ENCODE measurements at places on chromosomes 2 and 18.

GRCh38 chr2:219523031-219523671 lies 8.9 kb downstream of the ASIC4 start:
- no peak for DNase-seq

DNA sequence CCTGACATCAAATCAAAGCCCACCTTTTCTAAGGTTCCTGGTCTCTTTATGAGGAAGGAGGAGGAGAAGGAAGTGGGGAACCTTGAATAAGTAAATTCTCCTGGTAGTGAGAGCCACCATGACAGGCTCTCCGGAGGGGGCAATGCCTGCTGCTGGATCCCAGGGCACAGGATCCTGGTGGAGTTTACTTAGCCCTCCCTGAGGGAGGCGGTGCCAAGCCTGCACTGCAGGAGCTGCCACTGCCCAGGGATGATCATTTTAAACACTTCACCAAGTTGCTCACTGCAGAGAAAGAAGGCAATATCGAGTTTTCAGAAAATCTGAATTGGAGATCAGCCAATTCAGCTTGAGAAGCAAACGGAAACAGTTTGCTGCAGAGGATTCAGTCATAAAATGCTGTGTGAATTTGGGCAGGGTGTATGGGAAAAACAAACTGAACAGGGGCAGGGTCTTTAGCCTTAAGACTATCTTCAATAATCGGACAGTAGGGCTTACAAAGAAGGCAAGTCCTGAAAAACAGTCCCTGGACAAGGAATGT lies 200.7 kb downstream of the RAD51AP2 start:
- no peak for DNase-seq

GRCh38 chr18:40413160-40413559 lies 1541.9 kb upstream of the PIK3C3 start:
- no peak for DNase-seq

GRCh38 chr2:174342686-174343342 lies 8.1 kb downstream of the SP9 start:
- DNase-seq = no peak

DNA sequence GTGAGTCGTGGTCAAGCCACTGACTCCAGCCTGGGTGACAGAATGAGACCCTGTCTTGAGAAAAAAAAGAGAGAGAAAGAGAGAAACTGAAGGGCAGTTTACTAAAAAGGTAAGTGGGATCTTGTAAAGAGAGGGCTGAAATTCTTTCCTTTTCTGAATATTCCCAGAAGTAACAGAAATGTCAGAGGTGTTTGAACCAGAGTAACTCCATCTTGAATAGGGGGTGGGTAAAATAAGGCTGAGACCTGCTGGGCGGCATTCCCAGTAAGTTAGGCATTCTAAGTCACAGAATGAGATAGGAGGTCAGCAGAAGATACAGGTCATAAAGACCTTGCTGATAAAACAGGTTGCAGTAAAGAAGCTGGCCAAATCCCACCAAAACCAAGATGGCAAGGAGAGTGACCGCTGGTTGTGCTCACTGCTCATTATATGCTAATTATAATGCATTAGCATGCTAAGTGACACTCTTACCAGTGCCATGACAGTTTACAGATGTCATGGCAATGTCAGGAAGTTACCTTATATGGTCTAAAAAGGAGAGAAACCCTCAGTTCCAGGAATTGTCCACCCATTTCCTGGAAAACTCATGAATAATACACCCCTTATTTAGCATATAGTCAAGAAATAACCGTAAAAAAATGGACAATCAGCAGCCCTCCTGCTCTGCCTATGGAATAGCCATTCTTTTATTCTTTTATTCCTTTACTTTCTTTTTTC lies 1334.3 kb upstream of the ZEB2 start:
- DNase-seq = no peak

- DNase-seq = no peak
These were observed 273.6 kb downstream of the SETBP1 start for GRCh38 chr18:44954257-44954656.

GRCh38 chr18:27964811-27965210 lies 212.1 kb downstream of the CDH2 start:
- DNase-seq = no peak

DNA sequence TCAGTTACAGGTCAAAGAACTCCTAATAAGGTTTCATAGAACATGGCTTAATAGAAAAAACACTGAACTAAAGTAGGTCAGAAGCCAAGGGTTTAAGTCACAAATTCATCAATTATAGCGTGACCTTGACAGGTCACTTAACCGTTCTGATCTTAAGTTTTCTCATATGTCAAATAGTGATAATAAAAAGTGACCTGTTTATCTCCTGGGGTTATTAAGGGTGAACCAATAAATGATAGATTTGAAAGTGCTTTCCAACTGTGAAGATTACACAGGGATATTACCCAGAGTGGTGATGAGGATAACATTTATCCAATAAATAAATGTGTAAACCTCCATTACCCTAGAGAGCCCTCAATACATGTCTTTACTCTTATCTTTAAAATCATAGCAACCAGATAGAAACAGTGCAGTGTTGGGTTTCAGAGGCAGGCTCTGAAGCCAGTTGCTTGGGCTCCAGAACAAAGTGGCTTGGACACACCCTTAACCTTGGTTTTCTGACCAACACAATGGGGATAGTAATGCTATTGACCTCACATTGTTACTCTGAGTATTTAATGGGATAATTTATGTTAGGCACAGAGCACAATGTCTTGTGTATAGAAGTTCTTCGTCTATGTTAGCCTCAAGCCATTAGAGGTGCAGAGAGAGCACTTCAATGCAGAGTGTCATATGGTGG lies 48.6 kb downstream of the KLHL14 start:
- DNase-seq = no peak

GRCh38 chr2:186918495-186918894 lies 69.5 kb upstream of the ZSWIM2 start:
- DNase-seq = no peak

DNA sequence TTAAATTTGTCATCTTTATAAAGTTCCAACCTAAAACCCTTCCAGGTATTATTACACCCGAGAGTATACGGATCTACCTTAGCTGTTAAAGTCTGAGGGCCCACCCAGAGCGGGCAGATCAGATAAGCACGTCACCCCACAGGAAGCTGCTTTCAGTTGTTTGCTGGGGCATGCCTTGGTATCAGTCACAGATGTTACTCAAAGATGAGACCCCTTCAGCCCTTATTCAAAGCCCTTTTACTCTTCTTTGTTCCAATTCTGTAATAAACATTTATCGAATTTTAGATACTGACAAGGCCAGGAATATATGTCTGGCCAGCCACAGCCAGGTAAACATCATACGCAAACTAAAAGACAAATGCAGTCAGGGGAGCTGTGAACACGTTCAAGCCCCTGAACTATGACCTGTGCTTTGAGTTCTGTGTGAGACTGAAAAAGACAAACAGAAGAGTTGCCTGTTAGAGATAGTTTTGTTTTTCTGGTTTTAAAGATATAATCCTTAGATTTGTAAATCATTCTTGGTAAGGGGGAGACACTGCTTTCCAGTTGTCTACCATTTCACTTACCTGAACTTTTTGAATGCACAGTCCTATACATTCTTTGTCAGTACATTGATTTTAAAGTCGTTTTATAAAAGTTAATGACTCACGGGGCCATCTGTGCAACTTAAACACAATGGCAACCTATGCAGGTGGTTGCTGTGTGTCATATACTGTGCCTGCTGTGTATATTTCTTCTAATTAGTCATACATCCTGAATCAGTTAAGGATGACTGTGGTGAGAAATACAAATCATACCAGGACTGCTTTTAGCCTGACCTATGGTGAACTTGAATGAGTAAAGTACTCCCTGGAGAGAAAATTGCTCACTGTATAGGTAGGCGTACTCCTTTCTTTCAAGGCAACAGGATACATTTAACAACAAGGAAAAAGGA lies 100.5 kb upstream of the ITPRID2 start:
- DNase-seq = no peak

GRCh38 chr2:18659915-18660314 lies 70.5 kb upstream of the NT5C1B start:
- no peak for DNase-seq

- no peak for DNase-seq
These were observed 24.1 kb downstream of the ODC1 start for GRCh38 chr2:10424051-10424450.

GRCh38 chr18:28204154-28204553 lies 27.2 kb upstream of the CDH2 start:
- no peak for DNase-seq

DNA sequence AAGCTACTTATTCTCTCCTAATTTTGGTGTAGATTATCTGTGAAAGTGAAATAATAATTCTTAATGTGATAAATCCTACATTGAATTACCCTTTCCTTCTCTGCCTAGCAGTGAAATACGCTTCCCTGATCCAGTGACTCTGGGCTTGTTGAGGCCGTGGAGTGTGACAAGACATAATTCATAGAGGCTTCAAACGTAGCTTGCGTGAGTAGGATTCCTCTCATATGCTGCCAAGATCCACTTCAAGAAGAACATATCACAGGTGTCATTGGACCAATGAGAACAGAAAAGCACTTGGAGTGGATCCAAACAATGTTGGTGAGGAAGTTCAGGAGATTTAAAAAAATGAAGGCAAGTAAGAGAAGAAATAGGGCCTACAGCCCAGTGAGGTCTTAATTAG lies 221.3 kb upstream of the TMEFF2 start:
- DNase-seq = no peak

DNA sequence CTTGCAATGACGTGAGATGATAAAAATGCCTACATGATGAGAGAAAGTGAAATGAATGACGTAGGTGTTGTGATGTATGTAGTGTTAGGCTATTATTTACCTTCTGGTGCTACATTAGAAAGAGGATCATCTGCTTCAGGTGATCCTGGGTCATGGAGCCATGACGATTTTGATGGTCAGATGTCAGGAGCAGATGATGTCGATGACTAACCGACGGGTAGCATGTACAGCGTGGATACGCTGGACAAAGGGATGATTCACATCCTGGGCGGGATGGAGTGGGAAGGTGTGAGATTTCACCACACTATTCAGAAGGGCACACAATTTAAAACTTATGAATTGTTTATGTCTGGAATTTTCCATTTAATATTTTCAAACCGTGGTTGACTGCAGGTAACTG lies 43.5 kb upstream of the ACVR1C start:
- DNase-seq = no peak

DNA sequence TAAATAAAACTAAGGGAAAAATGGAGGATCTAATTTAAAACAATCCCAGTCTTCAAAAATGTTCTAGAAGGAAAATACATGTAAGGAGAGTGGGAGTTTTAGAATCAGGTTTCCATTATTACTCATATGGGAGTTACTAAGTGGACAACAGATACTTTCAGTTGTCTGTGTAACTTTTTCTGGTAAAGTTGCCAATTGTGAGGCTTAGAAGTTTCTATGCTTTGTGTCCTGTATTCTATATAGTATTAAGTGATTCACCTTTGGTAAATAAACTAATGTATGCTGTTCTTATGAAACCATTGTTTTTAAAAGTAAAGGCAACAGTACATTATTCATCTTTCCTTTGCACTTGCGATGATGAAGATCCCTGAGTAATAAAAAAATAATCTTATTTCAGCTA lies 274.9 kb downstream of the NR4A2 start:
- no peak for DNase-seq

GRCh38 chr2:82839036-82839435 lies 1620.0 kb downstream of the SUCLG1 start:
- DNase-seq = no peak

- no peak for DNase-seq
These were observed 38.4 kb upstream of the ZSWIM2 start for GRCh38 chr2:186887107-186888090.

DNA sequence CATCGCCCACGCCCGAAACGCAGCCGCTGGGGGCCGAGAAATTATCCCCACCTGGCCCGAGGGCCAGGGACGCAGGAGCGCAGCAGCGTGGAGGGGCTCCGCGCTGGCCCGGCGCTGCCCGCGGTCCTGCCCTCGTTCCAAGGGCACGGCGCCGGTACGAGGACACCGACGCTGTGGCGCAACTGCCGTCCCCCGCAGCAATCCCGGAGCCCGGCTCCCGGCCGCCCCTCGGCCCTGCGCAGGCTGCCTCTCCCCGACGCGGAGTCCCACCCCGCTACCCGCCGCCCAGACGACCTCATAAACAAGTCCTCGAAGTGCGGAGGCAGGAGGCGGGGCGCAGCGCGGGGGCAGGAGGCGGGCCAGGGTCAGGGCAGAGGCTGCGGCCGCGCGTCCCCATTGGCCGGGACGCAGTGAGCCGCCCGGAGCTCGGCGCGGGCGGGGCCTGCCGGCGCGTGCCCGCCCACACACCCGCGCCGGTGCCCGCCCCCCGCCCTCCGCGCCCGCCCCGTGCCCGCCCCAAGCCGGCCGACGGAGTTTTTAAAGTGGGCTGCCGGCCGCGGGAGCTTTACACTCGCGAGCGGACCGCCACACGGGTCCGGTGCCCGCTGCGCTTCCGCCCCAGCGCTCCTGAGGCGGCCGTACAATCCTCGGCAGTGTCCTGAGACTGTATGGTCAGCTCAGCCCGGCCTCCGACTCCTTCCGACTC lies at the start of gene EPAS1:
Gene EPAS1 (plus strand): TSS at position 568 of the 706 bp plus-strand sequence. CDS start 505 bp downstream, outside the sequence.
- DNase-seq = peak; percentile 68

DNA sequence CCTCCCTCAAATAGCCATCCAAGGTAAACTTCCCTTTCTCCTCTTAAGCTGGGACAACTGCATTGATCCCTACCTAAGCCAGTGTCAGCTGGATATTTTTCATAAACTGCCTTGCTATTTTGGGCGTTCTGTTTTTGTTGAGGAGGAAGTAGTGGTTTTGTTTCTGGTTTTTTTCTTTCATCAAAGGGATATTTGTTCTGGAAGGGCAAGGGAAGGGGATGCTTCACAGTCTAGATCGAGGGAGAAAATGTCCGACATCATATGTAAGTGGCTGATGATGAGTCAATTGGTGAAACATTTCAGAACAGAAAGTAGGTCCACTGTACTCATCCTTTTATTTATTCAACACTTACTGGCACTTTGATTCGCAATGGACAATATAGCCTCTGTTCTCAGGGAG lies 31.0 kb downstream of the TANC1 start:
- no peak for DNase-seq

DNA sequence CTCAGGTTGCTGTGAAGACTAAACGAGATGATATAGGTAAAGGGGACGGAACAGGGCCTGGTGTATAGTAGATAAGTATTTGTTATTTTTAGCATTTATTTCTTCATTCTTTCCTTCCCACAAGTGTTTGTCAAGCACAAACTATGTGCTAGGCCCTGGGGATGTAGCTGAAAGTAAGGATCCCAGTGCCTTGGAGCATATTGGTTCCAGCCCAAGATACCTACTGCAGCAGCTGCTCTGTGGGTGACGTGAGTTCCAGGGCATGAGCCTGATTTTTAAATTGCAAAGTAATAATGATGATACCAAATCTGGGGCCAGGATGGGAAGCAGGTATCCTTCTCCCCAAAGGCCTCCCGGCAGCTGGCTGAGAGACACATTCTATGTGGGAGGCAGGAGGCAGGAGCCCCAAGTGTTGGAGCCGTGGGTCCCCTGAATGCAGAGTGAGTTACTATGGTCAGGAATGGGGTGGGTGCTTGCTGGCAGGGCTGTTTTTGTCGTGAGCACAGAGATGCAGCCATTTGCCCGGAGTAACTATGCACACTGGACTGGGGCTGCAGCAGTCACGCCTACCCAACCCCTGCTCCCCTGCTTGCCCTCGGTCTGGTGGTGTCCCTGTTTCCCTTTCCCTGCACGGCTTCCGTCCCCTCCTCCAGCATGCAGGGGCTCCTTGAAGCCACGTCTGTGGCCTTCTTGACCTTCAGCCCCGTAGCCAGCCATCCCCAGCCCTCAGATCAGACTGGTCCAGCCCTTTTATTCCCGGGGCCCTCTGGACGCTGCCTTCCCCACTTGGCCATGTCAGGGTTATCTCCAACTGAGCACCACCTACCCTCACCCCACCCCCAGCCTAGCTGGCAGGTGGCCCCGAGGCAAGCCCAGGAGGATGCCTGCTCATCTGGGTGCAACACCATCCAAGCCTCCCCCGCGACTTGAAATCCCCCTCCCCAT lies 52.4 kb downstream of the INHBB start:
- no peak for DNase-seq

All from activated CD8-positive, alpha-beta memory T cell treated with anti-CD3 and anti-CD28 coated beads for 1 hour (primary cell).